ENCODE measurements at places on chromosomes 11 and 22.

GRCh38 chr22:21797444-21798221 is 62.0 kb upstream of the YPEL1 start:
- DNase-seq: no peak

DNA sequence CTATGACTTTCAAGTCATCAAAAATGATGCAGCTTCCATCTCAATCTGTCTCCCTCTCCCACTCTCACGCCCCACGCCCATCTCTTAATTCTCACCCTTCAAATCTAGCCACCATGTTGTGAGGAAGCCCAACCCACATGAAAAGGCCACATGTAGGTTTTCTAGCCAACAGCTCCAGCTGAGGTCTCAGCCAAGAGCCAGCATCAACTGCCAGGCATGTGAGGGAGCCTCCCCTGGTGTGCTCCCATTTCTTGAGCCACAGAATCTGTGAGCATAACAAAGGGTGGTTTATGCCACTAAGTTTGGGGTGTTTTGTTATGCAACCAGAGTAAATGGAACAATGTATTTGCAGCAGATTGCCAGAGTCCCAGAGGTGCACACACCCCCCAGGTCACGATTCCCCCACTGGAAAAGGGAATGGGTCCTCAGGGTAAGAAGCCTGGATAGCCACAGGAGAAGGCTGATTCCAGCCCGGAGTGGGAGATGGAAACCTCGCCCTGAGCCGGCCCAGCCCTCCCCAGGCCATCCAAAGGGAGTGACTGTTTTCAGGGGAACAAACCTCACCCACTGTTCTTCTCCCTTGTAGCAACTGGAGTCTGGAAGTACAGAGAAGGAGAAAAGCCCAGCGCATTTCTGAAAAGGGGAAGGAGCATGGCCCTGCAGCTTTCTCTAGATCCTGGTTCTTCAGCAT is 20.0 kb upstream of the LINC01488 start:
- DNase-seq: no peak

- DNase-seq: no peak
These were observed 18.0 kb downstream of the PPP2R1B start for GRCh38 chr11:111748035-111748804.

GRCh38 chr11:62217191-62217748 is 8.8 kb downstream of the SCGB2A1 start:
- no peak for DNase-seq

GRCh38 chr22:46432164-46433068 is 96.9 kb downstream of the TRMU start:
- DNase-seq: no peak
